ENCODE measurements at places on chromosomes 5 and 9.

DNA sequence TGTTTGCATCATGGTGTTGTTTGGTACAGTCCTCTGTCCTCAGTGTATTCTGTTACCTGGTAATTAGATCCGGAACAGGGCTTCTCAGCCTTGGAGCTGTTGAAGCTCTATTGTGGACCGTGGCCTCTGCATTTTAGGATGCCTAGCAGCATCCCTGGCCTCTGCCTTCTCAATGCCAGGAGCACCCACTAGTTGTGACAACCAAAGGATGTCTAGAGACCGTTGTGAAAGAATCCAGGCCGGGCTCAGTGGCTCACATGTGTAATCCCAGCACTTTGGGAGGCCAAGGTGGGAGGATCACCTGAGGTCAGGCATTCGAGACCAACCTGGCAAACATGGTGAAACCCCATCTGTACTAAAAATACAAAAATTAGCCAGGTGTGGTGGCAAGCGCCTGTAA lies 159.6 kb downstream of the CACNA1B start:
- no peak for DNase-seq

DNA sequence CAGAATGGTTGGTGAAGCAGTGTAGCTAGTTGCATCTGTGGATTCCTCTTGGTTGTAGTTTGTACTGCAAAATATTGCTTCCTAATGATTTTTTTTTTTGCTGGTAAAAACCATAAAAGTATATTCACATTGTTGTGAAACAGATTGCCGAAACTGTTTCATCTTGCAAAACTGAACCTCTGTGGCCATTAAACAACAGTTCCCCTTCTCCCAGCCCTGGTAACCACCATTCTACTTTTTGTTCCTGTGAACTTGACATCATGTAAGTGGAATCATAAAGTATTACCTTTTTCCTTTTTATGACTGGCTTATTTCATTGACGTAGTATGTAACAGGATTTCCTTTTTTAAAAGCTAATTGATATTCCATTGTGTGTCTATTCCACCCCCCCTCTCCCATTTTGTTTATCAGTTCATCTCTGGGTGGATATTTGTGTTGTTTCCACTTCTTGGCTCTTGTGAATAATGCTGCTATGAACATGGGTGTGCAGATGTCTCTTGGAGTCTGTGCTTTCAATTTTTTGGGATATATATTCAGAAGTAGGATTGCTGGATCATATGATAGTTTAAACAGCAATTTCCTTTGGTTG lies 11.8 kb downstream of the SUB1 start:
- DNase-seq, result no peak

- no peak for DNase-seq
These were observed 17.6 kb upstream of the SNX2 start for GRCh38 chr5:122757285-122757684.

- no peak for DNase-seq
These were observed 97.9 kb downstream of the SV2C start for GRCh38 chr5:76180814-76181805.

DNA sequence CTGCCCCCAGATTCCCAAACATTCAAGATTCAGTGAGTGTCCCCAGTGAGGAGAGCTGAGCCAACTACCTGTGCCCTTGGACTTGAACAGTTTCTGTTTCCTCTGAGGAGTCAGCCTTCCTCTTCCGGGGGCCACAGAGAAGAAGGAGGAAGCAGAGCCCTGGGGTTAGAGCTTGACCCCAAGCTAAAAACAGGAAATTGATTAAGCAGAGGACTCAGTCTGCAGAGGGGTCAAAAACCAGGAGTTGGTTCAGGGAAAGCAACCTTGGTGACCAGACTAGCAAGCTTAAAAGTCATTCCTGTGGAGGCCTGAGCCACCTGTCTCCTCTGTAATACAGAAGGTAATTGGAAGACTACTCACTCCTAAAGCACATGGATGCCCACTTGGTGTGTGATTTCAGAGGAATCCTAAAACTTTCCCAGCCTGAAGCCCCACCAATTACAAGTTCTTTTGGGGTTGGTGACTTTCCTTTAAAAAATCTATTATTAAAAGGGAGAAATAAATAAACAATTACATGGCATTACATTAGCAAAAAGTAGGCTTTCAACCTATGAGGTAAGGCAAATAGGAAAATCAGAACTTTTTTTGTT lies 64.2 kb upstream of the SELENOP start:
- DNase-seq, result no peak

GRCh38 chr9:5900622-5901021 lies 9.9 kb downstream of the MLANA start:
- no peak for DNase-seq

GRCh38 chr5:35859101-35859661 lies 2.5 kb downstream of the IL7R start:
- DNase-seq, result no peak

- DNase-seq, result no peak
These were observed 234.6 kb downstream of the CACNA1B start for GRCh38 chr9:138112090-138112748.

- no peak for DNase-seq
These were observed 40.9 kb downstream of the SVEP1 start for GRCh38 chr9:110538647-110539041.

GRCh38 chr9:14926941-14927624 lies 16.9 kb upstream of the FREM1 start:
- no peak for DNase-seq

DNA sequence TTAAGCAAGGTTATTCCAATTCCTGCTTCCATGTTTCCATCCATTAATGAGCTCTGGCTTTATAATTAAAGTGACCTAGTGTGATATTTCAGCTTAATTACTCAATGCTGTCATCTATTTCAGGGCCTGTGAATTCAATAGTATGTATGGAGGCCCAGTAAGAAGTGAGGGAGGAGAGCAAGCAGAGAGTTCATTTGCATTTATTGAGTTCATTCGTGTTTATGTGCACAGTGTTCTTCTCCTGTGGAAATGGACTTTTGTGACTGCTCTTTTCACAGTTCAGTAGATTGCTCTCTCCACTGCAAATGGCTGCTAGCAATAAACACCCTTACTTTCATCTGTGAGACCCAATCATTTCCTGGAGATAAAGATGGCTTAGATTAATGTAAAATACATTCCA lies 130.9 kb downstream of the CEMIP2 start:
- no peak for DNase-seq

DNA sequence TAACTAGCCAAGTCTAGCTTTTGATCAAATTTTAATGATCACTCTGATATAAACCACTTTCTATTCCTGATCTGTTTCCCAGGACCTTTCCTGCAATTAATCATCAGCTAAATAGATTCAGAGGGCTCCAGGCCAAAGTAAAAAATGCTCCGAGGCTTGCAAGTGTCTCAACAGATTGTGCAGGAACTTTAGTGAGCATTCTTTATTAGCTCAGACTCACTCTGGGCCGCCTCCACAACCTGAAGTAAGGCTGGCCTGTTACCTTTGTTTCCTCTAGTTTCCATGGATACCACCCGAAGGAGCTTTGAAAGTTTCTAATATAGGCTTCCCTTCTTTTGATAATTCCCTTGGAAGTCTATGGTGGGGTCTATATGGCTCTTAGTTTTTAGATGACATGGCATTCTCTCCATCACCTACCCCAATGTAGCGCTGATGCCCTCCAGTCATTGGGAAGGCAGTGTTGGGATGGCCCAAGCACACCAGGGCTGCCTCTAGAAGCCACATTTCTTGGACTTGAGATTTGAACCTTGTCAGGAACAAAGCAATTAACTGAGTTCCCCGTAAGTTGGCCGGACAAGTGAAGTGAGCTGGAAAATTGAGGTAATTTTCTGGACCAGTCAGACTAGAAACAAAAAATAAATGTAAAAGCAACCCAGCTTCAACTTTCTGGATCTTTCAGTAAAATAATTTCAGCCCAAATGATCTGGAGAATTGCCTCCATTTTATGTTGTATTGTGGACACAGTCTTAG lies 97.6 kb upstream of the LHFPL2 start:
- DNase-seq, result no peak

DNA sequence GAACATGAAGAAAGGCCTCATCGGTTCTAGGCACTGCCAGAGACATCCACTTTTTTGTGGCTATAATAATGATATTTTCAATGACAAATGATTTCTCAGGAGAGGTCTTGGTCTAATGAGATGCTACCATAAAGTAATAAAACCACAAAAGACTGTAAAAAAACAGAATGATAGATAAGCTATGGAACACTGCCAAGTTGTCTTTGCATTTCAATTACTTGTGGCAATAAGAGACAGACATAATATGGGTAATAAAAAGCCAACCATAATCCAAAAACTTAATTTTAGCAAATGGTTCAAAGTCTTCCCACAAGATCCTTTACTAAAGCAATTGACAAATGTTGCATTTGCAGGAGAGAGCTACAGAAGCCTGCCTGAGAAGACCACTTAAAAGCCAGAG lies 292.5 kb downstream of the ATPSCKMT start:
- no peak for DNase-seq

- DNase-seq, result no peak
These were observed 1.2 kb downstream of the TTLL11 start for GRCh38 chr9:122091682-122092592.

DNA sequence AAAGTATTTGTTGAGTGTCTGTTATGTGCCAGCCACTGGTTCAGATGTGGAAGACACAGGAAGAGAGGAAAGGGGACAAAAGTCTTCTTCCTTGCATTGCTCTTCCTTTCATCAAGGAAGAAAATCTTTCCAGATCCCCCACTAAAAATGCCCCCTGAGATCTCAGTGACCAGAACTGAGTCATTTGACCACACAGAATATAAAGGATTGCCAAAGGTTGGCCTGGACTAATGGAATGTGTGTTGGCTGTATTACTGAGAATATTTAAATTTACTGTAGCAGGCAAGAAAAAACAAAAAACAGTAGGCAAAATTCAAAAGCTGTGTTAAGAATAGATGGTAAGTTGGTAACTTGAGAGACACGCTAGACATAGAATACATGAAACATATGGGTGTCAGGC lies 10.0 kb upstream of the SEPTIN8 start:
- DNase-seq, result no peak

DNA sequence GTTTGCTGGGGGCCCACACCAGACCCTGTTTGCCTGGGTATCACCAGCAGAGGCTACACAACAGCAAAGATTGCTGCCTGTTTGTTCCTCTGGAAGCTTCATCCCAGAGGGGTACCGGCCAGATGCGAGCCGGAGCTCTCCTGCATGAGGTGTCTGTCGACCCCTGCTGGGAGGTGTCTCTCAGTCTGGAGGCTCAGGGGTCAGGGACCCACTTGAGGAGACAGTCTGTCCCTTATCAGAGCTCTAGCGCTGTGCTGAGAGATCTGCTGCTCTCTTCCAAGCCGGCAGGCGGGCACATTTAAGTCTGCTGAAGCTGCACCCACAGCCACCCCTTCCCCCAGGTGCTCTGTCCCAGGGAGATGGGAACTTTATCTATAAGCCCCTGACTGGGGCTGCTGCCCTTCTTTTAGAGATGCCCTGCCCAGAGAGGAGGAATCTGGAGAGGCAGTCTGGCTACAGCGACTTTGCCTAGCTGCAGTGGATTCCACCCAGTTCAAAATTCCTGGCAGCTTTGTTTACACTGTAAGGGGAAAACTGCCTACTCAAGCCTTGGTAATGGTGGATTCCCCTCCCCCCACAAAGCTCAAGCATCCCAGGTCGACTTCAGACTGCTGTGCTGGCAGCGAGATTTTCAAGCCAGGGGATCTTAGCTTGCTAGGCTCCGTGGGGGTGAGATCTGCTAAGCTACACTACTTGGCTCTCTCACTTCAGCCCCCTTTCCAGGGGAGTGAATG lies 206.0 kb upstream of the TLX3 start:
- DNase-seq, result no peak

DNA sequence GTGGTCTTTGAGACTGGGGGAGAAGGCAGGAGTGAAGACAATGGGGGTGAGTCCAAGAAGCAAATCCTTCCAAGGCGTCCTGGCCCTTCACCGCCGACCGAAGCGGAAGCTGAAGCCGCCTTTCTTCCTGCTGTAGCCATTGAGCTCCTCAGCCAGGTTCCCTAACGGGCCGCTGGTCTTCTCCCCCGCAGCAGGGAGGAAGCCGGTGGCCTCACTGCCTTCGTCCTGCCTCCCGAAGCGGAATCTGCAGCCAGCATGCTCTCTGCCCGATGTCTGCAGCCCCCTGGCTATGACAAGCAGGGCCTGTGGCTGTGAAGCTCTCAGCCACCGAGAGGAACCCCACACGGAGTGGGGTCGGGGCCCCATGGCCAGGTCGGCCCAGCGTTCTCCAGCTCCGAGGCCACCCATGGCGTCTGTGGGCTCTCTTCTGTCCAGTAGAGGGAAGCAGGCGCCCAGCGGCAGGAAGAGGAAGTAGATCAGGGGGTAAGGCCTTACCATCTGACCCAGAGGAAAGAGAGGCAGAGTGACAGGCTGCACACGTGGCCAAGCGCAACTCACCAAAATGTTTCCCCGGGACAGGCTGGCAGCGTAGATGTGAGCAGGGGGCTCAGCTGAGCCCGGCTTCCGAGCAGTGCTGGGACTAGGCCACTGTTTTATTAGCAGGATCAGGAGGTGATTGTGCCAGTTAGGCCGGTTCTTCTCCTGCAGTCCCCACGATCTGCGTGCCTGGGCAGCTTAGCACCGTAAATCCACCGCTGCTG lies 3.1 kb downstream of the QRFP start:
- no peak for DNase-seq

GRCh38 chr9:37453827-37454226 lies 11.4 kb downstream of the ZBTB5 start:
- DNase-seq, result no peak

DNA sequence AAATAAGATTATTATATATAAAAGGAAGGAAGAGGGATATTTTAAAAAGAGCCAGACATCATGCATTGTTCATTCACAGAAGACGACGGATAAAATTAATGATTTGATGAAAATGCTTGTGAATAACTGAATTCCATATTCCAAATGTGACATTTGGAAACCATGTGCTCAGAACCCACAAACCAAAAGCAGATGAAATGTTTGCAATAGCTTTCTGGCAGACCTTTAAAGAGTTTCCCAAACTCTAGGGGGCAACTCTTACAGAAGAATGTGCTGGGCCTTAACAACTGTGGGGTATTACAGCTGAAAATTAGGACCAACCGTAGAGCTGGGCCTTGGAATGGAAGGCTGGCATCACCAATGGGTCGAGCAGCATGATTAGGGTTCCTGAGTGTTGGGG lies 471.0 kb downstream of the EFNA5 start:
- DNase-seq, result no peak

DNA sequence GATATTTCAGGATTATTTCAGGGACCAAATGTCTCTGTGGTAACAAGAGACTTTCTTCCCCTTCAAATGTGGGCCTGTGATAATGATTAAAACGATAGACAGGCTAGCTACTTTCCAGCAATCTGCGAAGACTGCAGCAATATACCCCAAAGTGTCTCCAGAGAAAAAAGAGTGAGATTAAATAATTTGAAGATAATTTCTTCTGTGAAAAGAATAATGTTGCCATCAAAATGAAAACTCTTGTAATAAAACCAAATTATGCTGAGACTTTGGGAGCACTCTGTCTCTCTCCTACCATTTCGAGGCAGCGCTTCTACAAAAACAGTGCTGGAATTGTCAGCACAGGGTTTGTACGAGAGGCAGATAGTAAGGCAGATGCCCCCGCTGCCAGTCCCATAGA lies 104.2 kb upstream of the SPOCK1 start:
- DNase-seq, result no peak
